ENCODE measurements at places on chromosomes 3 and 15.

DNA sequence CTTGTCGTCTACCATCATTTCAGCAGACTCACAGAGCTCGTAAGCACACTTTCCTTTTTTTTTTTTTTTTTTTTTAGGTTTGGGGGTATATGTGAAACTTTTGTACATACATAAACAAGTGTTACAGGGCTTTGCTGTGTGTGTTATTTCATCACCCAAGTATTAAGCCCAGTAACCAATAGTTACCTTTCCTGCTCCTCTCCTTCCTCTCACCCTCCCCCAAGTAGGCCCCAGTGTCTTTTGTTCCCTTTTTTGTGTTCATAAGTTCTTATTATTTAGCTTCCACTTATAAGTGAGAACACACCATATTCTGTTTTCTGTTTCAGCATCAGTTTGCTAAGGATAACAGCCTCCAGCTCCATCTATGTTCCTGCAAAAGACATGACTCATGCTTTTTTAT, 746.8 kb downstream of the GRM7 start:
- DNase-seq = no peak

DNA sequence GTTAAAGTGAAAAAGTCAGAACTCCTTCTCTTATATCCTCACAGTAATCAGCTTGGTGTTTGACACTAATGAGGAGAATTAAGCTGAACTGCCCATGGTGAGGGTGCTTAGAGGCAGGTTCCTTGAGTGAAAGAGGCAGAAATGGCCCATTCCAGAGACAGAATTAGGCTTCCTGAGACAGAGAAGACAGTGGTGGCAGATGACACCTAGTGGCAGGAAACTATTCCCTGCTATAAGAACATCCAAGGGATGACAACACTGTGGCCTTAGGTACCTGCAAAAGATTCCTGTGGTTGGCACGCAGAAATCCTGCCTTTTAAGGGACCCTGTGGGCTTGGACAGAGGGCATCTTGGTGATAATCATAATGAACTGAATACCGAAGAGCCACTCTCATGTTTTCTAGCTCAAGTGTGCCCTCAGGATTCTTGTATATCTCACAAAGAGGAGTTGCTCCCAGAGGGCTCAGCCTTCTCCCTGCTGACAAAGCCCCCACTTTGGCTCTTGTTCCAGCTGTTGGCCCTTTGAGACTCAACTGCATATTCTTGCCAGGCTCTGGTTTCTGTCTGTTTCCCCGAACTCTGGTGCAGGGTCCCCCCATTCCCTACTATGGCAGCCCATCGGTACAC, 56.0 kb downstream of the KBTBD12 start:
- DNase-seq = no peak

GRCh38 chr3:46422617-46423016, 15.6 kb downstream of the CCRL2 start:
- no peak for DNase-seq

DNA sequence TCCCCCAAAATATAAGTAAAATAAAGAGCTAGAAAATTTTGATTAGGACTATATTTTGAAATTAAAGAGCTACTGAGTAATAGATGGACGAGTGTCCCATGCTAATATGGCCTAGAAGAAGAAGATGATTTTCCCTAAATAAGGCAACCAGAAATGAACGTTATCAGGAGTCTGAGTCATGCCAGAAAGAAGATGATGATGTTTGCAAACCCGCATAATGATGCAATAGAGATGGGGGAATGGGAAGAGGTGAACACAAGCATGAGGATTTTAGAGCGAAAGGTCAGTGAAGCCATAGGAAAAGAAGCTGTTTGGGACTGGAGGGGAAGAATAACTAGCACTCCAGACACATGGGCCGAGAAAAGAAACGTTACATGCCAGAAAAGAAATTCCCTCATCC, 71.7 kb downstream of the FGF12 start:
- DNase-seq = no peak

DNA sequence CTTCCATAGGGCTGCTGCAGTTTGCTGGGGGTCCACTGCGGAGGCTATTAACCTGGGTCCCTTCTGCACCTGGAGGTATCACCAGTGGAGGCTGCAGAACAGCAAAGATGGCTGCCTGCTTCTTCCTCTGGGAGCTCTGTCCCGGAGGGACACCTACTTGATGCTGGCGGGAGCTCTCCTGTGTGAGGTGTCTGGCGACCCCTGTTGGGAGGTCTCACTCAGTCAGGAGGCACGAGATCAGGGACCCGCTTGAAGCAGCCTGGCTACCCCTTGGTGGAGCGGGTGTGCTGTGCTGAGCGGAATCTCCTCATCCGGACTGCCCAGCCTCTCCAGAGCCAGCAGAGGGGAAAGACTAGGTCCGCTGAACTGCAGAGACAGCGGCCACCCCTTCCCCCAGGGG, 56.0 kb upstream of the CTXND1 start:
- no peak for DNase-seq

GRCh38 chr3:66723231-66723630, 222.4 kb upstream of the LRIG1 start:
- no peak for DNase-seq

GRCh38 chr15:50880651-50881114, 27.8 kb upstream of the AP4E1 start:
- no peak for DNase-seq

DNA sequence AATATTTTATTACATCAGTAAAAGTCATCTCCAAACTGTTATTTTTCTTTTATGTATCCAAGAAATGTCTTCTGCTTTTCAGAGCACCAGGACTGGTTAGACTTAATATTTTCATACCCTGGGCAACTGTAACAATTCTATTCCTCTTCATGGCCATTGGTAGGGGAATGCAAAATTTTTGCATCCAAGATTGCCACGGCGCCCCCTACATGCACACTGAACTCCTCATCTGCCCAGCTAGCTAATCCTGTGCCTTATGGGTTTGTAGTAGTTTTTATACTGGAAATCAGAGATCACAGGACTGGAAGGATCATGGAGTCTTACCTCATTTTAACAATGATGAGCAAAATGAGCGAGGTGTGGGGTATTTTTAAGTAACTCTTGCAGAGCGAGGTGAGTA, 74.2 kb downstream of the CRTC3 start:
- no peak for DNase-seq

GRCh38 chr3:50130436-50130835, 24.7 kb upstream of the SEMA3F start:
- no peak for DNase-seq

GRCh38 chr3:50167841-50168209, 12.7 kb downstream of the SEMA3F start:
- no peak for DNase-seq

GRCh38 chr3:37204314-37204713, 29.9 kb upstream of the LRRFIP2 start:
- no peak for DNase-seq

DNA sequence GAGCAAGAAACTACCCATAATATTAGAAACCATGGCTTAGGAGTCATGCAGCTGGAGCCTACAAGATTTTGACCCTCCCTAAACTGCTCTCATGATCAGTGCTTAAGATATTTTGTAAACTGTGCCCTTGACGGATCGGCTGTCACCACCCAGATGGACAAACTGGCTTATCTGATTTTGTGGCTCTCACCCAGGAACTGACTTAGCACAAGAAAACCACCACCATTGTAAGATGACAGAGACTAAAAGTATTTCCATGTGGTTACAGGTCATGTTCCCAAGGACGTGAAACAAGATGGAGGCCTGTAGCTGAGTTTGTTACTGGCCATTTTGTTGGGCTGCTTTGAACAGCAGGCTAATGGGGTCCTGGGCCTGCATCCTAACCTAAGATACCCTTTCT, 940.9 kb downstream of the OTOL1 start:
- DNase-seq = no peak

GRCh38 chr3:123055352-123055751, 11.5 kb upstream of the PDIA5 start:
- DNase-seq = no peak
